Esophagus squamous epithelium (tissue), 5 donors: ENCODE measurements at places on chromosomes 7 and 10.

DNA sequence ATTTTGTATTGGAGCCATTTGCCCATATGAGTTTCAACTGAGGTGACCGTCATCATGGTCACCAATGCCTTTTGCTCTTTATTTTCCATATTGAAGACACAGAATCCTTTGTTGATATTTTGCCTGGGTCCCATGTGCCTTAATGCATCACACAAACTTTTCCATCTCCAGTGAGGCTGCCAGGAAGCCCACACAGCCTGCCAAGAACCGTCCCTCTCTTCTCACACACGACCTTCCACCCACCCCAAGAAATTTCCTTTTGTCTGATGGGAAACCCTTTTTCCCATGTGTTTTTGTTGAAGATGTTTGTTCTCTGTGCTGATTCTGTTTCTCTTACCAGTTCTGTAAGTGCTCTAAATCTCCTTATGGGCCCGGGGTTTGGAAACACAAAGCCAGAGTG lies 168.9 kb downstream of the CSTF2T start:
- DNase-seq, result no peak

GRCh38 chr7:108839076-108839475 lies 269.4 kb downstream of the DNAJB9 start:
- DNase-seq, result no peak

DNA sequence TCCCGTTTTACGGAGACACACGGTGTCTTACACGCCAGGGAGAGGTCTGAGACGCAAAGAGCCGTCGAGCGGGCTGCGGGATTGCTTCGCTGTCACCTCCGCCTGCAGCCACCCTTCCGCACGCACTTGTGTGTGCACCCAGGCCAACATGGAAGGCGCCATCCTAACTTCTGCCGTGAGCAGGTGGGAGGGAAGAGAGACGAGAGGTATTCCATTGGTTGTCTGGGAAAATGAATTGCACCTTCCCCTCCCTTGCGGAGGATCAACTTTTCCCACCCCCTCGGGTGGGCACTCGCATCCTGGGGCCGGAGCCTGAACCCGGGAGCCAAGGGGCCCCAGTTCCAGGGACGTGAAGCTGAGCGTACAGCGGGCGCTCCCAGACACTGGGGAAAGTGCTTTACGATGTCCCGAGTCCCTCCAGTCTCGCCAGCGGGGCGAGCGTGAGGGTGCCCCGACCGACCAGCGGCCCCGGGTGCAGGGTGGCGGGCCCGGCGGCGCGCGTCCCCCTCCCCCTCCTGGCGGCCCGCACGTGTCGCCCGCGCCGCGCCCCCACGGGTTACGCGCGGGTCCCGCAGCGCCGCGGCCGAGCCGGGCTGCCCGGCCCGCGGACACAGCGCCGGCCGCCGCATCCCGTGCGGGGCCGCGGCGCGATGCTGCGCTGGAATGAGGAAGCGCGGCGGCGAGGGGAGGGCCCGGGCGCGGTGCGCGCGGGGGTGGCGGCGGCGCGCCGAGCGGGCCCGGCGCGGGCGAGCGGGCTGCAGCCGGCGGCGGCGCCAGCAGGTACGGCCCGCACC lies 984 bp upstream of the IKZF1 start:
- no peak for DNase-seq

GRCh38 chr10:33483816-33484190 lies 149.3 kb upstream of the NRP1 start:
- no peak for DNase-seq

DNA sequence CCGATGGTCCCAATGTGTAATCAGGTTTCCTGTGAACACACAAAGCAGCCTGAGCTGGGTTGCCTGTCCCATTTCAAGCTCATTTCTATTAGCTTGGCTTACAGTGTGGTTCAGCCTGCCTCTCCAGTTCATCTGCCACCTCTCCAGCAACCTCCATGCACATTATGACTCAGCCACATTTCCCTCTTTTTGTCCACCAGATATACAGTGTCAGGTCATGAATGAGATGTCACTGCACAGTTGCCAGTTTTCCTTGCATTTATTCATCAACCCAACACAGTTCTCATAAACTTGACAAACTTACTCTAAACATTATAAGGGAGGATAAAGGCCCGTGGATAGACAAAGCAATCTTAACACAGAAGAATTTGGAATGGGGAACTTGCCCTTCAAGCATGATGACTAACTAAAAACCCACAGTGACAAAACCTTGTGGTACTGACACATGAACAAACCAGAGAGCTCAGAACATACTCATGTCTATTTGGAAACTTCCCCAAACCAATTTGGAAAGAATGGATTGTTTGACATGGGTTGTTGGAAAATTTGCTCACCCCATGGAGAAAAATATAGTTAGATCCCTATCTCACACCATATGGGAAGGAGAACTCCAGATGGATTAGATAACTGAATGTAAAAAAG lies 2.5 kb upstream of the CFAP58 start:
- no peak for DNase-seq

DNA sequence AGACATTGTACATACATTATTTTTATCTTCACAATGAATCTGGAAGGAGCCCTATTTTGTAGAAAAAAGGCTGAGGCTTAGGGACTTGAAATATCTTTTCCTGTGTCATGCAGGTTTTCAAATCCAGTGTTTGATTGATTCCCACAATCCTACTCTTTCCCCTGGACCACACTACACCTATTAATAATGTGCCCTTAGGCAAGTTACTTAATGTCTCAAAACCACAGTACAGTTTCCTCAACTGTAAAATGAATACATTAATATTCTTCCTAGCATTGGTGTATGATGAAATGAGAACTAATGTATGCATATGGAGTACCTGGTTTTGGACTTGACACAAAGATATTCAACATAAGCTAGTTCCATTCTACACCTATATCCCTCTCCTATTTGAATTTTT lies 313.3 kb upstream of the SP8 start:
- DNase-seq, result no peak

GRCh38 chr10:47087667-47088066 lies 176.4 kb downstream of the PTPN20 start:
- DNase-seq, result no peak

DNA sequence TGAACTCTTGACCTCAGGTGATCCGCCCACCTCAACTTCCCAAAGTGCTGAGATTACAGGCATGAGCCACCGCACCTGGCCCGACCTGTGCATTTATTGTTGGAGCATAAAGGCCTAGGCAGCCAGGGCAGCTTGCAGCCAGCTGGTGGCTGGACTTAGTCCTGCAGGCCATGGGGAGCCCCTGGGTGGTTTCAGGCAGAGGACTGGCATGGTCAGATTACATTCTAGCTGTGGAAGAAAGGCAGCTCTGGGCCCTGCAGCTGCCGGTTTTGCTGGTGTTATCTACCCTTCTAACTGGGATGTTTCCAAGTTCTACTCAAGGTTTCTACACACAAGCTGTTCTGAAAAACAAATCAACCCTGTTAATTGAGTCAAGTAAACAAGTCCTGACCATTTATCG lies 22.7 kb upstream of the MKRN1 start:
- DNase-seq, result no peak

GRCh38 chr10:128052696-128053095 lies 73.5 kb downstream of the MKI67 start:
- no peak for DNase-seq

- DNase-seq, result no peak
These were observed 20.6 kb downstream of the UBTD1 start for GRCh38 chr10:97519342-97519741.

DNA sequence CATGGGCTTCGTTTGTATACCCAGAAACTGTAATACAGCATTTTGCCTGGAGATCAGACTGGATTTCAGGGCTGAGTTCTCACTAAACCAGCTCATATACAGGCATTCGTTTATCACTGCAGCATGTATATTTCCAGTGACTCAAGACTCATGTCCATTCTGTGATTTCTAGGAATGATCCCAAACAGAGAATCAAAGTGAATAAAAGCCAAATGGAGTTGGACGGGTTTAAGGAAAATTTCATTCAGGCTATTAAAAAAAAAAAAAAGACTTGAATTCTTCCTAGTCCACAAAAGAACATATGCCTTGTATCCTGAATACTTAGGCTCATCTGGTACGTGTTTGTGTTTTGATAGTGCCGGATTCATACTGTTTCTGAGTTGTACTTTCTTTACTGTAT lies 46.8 kb downstream of the TET1 start:
- no peak for DNase-seq

- DNase-seq, result no peak
These were observed 29.3 kb downstream of the KCNH2 start for GRCh38 chr7:150948791-150949251.
